AG04449 (cell line): ENCODE measurements at places on chromosomes 16 and 17.

DNA sequence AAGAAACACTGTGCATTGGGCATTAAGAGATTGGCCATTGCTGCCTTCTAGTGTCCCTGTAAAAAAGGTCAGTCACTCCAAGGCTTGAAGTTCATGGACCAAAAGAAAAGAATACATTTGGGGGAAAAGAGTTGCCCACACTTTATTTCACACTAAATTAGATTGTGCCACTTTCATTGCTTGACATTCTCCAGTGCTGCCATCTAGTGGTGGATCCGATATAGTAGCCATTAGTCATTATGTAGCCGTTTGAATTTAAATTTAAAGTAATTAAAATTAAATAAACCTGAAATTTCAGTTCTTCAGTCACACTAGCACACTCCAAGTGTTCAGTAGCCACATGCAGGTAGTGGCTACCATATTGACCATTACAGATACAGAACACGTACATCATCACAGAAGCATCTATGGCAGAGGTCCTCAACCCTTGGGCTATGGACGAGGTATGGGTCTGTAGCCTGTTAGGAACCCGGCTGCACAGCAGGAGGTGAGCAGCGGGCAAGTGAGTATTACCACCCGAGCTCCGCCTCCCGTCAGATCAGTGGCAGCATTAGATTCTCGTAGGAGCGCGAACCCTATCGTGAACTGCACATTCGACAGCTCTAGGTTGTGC is 21.9 kb upstream of the CDH5 start:
- no peak for DNase-seq

DNA sequence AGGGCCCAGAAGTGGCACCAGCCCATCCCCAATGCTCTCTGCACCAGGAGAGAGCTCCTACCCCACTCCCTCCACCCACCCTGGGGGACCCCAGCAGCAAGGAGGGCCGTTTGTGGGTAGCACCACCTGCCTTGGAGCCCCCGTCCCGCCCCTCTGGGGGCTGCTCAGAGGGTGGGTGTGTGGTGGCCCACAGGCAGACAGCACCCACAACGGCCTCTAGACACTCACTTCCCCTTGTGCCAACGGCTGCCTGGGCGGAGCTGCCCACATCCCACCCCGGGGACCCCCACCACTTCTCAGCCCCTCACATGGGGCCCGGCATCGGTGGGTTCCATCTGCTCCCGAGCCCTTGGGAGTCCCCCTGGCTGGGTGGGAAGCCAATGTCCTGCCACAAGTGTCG is 33.3 kb downstream of the BAHCC1 start:
- DNase-seq, result no peak

DNA sequence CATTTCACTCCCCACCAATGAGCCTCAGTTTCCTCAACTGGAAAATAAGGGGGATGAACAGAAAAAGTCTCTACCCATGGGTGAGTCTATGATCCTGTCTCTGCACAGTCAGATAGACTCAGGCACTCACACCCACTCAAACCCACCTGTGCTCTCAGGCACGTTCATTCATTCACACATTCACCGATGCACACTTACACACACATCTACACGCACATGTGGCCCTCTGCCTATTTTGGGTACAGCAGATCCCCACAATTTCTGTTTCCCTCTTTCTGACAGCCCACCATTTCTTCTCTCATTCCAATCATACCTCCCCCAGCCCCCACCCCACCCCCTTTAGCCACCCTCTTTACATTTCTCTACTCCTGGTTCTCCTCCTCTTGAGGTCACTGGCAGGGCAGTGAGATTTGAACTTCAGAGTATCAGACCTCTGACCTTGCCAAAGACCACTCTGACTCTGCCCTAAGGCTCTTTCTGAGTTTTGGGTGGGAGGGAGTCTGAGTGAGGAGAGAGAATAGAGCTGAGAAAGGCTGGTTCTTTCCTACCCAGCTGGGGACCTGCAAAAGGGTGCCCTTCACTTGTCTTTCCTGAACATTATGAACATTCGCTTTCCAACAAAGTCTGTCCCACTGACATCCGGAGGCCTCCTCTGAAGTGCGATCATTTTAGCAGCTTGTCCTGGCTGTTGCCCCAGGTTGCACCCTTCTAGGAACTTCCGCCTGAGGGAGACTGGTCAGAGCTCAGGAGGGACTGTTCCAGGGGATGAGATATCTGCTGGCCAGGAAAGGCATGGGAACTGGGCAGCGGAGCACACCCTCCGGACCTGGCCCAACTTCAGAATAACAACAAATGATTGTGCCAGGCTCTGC is 10.1 kb upstream of the COL1A1 start:
- DNase-seq, result no peak

DNA sequence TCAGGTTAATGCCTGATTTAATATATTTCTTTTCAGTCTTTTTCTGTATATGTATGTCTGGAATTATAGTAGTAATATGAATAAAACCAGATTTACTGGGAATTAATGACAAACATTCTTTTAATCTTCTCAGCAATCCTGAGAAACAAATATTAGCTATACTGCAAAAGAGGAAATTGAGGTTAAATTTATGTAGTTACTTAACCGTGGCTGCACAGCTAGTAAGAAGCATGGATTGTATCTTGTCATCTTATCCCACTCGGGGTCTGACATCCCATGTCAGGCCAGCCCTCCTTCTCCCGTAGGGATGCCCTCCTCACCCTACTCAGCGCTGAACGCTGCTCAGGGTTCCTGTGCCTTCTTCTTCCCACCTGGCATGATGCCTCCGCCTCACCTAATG is 143.0 kb downstream of the FTO start:
- DNase-seq, result no peak

GRCh38 chr17:70366386-70366785 is 197.1 kb downstream of the KCNJ2 start:
- no peak for DNase-seq

- DNase-seq, result no peak
Measured at GRCh38 chr16:12869698-12870427, 31.5 kb upstream of the SHISA9 start.

- no peak for DNase-seq
Measured at GRCh38 chr16:72427783-72428331, 255.9 kb upstream of the PMFBP1 start.

DNA sequence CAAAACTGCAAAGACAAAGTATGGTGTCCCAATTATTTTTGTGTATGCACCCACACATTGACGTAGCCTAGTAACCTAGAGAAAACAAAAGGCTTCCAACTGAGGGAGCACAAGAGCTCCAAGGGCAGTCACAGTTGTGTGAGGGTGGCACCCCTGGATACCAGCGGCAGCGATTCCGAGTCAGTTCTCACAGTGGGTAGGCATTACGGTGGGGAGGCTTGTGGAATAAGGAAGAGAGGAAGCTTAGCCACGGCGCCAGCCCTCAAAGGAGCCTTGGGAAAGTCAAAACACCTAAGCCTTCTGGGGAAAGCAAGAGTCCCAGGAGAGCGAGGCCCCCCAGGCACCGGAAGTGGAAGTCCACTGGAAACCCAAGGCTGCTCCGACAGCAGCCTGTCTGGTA is 31.0 kb upstream of the ADCY9 start:
- DNase-seq, result no peak

DNA sequence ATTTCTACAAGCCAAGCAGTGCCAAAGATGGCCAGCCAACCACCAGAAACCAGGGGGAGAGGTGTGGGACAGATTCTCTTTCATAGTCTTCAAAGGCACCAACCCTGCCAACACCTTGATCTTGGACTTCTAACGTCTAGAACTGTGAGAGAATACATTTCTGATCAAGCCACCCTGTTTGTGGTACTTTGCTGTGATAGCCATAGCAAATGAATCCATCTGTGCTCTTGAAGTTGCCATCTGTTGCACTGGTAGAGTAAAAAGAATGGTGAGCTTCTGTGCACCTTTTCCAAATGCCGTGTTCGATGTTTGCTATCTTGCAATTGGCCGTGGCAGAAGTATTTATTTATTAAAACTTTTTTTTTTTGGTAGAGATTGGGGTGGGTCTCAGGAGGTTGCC is 16.7 kb upstream of the ADGRG1 start:
- no peak for DNase-seq

DNA sequence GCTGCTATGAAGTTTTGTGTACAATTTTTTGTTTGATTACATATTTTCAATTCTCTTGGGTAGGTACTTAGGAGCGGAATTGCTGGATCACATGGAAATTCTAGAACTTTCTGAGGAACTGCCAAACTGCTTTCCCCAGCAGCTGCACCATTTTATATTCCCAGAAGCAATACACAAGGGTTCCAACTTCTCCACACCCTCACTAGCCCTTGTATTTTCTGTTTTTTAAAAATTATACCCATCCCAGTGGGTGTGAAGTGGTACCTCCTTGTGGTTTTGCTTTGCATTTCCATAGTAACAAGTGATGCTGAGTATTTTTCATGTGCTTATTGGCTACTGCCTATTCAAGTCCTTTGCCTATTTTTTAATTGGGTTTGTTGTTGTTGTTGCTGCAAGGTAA is 20.9 kb downstream of the NACA2 start:
- no peak for DNase-seq

DNA sequence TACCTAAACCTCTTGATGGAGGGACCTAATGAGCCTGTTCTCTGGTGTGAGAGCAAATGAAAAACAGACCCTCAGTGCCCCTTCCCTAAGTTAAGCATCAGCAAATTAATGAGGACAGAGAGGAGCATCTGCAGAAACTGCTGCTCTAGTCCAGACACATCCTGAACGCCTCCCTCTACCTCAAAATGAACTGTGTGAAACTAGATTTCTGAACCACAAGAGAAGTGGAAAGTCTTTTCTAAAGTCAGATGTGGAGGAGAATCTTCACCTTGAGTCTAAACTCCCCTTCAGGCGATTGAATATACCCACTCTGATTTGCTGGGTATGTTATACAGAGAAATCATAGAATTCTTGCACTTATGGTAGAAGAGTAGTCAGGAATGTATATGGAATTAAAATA is 104.4 kb upstream of the AMZ2 start:
- no peak for DNase-seq

- DNase-seq, result no peak
Measured at GRCh38 chr17:7930841-7931631, 710 bp downstream of the TRAPPC1 start.

GRCh38 chr16:1510272-1510671 is 17.1 kb downstream of the TELO2 start:
- DNase-seq, result no peak

GRCh38 chr16:5917436-5918195 is 820.0 kb upstream of the EEF2KMT start:
- no peak for DNase-seq

GRCh38 chr16:23564575-23565363 is 7.2 kb downstream of the UBFD1 start:
- DNase-seq, result no peak
